NCI-H1417 treated with DMSO at 0.1 percent for 48 hours (cell line): ENCODE measurements at places on chromosomes 12 and 14.
A peak's percentile ranks its signal among the peaks of the same experiment; 100 is the strongest.

DNA sequence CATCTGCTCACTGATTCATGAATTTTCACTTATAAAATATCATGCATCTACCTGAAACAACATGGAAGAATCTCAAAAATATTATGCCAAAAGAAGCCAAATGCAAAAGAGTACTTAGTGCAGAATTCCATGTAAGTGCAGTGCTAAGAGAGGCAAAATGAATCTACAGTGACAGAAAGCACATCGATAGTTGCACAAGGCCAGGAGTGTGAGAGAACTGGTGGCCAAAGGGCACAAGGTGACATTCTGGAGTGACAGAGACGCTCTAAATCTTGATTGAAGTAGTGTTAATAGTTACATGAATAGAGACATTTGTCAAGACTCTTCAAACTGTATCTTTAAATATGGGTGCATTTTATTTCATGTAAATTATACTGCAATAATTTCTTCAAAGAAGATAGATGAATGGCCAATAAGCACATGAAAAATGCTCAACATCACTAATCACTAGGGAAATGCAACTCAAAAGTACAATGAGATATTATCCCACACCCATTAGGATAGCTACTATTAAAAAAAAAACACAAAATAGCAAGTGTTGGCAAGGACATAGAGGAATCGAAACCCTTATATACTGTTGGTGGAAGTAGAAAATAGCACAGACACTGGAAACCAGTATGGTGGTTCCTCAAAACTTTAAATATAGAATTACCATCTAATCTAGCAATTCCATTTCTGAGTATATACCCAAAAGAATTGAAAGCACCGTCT, 71.7 kb upstream of the KICS2 start:
- no peak for DNase-seq

- DNase-seq = no peak
These were observed 781.4 kb upstream of the TMEM132C start for GRCh38 chr12:127485528-127485927.

GRCh38 chr12:4064008-4064407, 190.8 kb upstream of the PARP11 start:
- no peak for DNase-seq

- DNase-seq = no peak
These were observed 42.2 kb upstream of the CRACR2A start for GRCh38 chr12:3795066-3795465.

- DNase-seq = no peak
These were observed 85.7 kb downstream of the MYRFL start for GRCh38 chr12:69910694-69911093.

- DNase-seq = no peak
These were observed 6.7 kb upstream of the MORN3 start for GRCh38 chr12:121676190-121676589.

DNA sequence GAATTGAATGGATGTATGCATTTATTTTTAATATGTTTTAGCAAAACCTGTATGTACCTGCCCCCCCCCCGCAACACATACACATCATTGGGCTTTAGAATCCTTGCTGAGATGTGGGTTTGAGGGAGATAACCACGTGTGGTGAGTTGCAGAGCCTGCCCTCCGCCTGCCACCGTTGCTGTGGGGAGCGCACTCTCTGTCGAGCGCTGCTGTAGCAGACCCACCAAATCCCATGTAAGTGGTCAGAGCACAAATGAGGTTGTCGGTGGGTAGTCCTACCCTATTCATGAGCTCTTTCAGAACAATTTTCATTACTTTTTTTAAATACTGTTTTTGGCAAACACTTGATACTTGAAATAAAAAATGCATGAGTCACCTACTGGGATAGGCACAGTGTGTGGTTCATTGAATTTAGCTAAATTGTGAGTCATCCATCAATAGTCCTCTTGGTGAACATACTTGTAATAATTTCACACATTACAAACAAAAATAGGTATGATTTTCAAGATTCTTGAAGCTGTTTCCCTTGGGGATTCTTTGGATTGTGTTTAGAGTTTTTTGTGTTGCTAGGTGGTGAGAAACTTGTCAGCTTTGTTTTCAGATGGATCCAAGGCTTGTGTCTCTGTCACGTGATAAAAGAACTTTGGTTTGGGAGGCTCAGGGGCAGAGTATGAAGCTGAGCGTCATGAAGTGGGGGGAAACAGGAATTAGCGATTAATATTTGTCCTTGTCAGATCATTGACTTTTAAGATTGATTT, 107.6 kb downstream of the PTCSC3 start:
- no peak for DNase-seq

DNA sequence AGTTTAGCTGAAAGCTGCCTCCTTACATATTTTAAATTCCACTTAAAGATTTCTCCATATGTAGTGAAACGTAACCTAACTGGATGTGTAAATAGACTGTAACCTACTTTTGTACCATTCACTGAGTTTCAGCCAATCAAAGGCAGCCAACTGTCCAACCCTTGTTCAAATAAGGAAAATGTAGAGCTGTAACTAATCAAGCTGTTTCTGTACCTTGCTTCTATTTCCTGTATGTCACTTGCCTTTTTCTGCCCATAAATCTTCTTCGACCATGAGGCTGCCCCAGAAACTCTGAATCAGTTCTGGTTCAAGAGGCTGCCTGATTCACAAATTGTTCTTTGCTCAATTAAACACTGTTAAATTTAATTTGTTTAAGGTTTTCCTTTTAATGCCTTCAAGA, 6.3 kb downstream of the SLC7A8 start:
- peak; percentile 14 for DNase-seq

GRCh38 chr14:50666772-50667683, 1.1 kb downstream of the SAV1 start:
- no peak for DNase-seq

GRCh38 chr14:76924371-76925096, 98.3 kb downstream of the LRRC74A start:
- DNase-seq = peak; percentile 95

- no peak for DNase-seq
These were observed 7.1 kb downstream of the SNRNP35 start for GRCh38 chr12:123465084-123465483.

GRCh38 chr12:117684471-117684870, 284.3 kb downstream of the KSR2 start:
- DNase-seq = no peak
